LHCN-M2 (cell line): ENCODE measurements at places on chromosomes 12 and 14. TPM values are rescaled to one million over a fixed set of nuclear protein-coding genes. Genes with fewer than 3 reads are reported as not detected.
A peak's percentile ranks its signal among the peaks of the same experiment; 100 is the strongest.

The PLCZ1 gene
- not detected in 2 replicates for total RNA-seq

The CYP46A1 gene
- 0.38 and 0.40 TPM in 2 replicates for total RNA-seq

- DNase-seq: no peak
Measured at GRCh38 chr14:50688875-50689274, 20.8 kb upstream of the SAV1 start.

DNA sequence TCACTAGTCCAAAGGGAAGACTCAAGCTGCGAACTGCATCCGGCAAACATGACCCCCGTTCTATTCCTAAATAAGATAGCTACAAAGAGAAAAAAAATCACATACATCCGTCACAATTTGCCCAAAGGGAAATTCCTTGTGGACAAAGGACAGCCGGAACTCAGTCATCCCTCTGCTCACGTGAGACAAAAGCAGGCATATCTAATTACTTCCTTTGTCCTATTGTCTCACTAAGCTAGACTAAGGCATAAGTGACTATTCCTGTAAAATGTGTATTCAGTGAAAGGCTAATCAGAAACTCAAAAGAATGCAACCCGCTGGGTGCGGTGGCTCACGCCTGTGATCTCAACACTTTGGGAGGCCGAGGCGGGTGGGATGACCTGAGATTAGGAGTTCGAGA, 27.2 kb upstream of the NINJ2 start:
- DNase-seq: no peak

GRCh38 chr12:25311506-25311905, 60.8 kb upstream of the KRAS start:
- no peak for DNase-seq

GRCh38 chr14:57346741-57347140, 43.6 kb upstream of the NAA30 start:
- DNase-seq: peak; percentile 9

GRCh38 chr12:17640615-17641014, 449.4 kb downstream of the RERGL start:
- no peak for DNase-seq

- peak; percentile 86 for DNase-seq
Measured at GRCh38 chr14:75822522-75823141, 159.2 kb downstream of the TGFB3 start.

DNA sequence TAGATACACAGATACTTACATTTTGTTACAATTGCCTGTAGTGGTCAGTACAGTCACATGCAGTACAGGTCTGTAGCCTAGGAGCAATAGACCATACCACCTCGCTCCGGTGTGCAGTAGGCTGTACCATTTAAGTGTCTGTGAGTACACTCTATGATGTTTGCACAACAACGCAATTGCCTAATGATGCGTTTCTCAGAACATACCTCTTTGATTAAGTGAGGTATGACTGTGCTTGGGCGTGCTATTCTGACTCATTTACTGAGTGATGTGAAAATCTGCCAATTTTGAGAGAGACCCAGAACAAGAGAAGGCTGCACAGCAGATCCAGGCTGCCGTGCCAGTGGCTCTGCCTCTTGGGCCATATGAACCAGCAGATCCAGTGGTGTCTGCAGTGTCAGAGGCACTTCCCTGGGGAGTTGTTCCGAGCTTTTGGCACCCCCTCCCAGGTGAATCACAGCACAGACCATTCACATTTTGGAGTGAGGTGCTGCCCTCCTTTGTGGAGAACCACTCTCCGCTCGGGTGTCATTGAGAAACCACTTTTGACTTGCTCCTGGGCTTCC, 20.4 kb downstream of the DLK1 start:
- DNase-seq: peak; percentile 82
